Lower leg skin (tissue), 4 donors: ENCODE measurements at places on chromosomes 6 and 20. TPM values are rescaled to one million over a fixed set of nuclear protein-coding genes. Genes with fewer than 3 reads are reported as not detected.

Gene ASIP
- total RNA-seq: not detected

Gene ZNF391
- total RNA-seq: 0.55 TPM

Gene EIF2S2
- total RNA-seq: 44.1 TPM

Gene CLIC5
- 1.2 TPM for total RNA-seq

Gene DEFB123
- not detected for total RNA-seq

Gene REPS1
- total RNA-seq: 59.0 TPM

Gene HBS1L
- total RNA-seq: 55.1 TPM

Gene PGBD1
- 0.15 TPM for total RNA-seq

Gene HLA-G
- not detected for total RNA-seq

Gene WFDC8
- total RNA-seq: not detected

Gene COL9A3
- 9.9 TPM for total RNA-seq

Gene HCRTR2
- not detected for total RNA-seq

Gene TMC2
- 0.06 TPM for total RNA-seq

Gene ZDHHC14
- total RNA-seq: 7.0 TPM

Gene GNAS-AS1
- total RNA-seq: not detected

Gene HECA
- total RNA-seq: 89.6 TPM
